Activated naive CD4-positive, alpha-beta T cell treated with anti-CD3 and anti-CD28 coated beads for 36 hours (primary cell): ENCODE measurements at places on chromosomes 5 and 9.

- no peak for DNase-seq
These were observed 2.1 kb downstream of the ARHGEF37 start for GRCh38 chr5:149583394-149583793.

DNA sequence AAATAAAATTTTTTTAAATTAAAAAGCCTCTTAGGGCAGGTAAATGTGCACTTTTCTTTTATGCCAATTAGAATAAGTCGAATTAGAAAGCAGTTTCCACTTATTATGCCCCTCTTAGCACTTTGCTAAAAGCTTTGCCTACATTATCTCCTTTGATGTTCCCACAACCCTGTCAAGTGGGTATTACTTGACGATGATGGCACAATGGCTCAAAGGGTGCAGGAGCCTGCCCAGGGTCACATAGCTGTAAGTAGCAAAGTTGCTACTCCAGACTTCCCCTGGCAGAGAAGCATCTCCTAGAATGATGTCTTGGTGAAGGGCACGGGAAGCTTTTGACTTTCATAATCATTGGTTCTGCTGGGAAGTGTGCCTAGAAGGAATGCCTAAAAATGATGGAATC, 18.4 kb upstream of the IQGAP2 start:
- peak; percentile 30 for DNase-seq

DNA sequence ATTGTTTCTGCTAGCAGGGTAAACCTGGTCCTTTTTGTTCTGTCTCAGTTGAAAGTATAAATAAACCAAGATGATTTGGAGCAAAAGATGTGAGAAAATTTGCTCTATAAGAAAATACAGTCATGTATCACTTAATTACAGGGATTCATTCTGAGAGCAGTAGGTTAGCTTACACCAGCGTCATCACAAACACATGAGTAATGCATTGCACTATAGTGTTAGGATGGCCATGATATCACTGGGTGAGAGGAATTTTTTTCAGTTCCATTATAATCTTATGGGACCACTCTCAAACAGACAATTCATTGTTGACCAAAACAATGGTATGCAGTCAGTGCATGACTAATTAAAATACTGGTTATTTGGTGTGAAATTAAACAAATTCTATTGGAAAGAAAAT, 430.9 kb downstream of the CHSY3 start:
- DNase-seq: no peak

GRCh38 chr9:137458194-137459151, 661 bp downstream of the NSMF start:
- no peak for DNase-seq

- DNase-seq: no peak
These were observed 40.7 kb downstream of the WNK2 start for GRCh38 chr9:93224591-93224990.

DNA sequence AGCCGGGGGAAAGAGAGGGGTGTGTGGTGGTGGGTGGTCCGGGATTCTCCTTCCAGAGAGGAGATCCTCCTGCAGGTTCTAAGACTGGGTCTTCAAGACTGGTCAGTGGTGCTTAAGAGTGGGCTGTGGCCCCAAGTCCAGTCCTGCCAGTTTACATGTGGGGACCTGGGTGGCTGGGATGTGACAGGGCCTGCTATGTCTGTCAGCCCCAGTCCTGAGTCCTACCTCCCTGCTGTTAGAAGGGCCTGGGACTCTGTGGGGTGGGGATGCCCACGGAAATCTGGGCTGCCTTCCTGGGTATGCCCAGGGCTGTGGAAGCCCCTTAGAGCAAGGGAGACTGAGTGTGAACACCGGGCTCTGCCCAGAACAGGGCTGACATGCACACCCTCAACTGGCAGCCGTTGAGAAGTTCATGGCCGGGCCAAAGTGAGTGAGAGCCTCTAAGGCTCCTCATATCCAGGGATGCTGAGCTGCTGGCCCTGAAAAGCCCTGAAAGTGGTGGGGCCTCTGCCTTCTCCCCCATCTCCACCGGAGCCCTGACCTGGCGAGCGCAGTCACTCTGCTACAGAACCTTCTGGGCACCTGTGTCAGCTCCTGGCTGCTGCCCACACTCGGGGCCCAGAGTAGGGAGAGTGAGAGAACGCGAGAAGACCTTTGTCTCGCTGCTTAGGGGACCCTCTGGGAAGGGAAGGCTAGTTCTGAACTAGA, 1.7 kb downstream of the PHF2 start:
- no peak for DNase-seq

DNA sequence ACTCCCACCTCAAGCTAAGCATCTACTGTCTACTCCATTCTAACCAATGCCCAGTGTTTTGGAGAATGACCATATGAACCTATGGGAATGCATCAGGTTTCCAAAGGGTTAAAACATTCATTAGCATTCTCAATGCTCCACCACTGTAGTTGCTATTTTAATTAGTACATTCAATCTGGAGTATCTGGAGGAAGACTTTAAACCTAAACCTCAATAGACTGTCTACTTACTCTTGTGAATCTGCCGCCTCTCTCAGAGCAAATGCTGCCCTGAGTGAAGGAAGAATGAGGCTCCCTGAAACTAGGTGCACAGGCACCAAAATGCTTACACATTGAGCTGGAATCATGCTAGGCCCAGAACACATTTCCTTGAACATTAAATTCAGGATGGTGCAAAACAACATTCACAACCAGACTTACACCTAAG, 2.0 kb downstream of the ENC1 start:
- DNase-seq: no peak

DNA sequence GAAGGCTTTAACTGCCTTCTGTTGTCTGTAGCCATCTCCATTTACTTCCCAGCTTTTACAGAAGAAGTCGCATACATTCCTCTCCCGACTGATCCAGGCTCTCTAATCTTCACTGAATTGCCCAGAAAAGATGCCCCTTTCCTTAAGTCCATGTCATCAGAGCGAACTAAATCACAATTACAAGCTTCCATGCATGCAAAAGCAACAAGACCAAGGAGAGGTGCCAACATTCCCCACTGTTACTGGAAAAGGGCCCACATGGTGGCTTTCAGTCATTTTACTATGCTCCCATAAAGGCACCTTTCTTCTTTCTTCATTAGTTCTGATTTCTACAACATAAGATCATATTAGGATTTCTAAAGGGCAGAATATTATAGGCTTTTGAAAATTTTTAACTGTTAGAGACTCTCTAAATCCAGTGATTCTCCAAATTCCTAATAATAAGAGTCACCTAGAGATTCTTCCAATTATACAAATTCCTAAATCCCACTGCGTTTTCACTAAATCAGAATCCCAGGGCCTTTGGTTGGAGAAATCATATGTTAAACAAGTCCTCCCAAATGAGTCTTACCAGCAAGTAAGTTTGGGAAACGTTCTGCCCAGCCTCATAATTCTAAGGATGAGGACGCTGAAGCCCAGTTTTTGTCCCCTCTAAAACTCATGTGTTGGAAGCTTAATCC, 17.0 kb upstream of the ZFR start:
- DNase-seq: no peak

GRCh38 chr9:105994970-105995369, 300.6 kb downstream of the TMEM38B start:
- peak; percentile 4 for DNase-seq

DNA sequence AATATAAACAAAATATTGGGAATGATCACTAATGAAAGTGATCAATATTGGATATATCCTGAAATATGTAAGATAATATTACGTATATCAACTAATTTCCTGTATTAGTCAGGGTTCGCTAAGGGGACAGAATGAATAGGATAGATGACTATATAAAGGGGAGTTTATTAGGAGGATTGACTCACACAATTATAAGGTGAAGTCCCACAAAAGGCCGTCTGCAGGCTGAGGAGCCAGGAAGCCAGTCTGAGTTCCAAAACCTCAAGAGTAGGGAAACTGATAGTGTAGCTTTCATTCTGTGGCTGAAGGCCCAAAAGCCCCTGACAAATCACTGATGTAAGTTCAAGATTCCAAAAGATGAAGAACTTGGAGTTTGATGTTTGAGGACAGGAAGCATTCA, 561.1 kb downstream of the PRDM9 start:
- DNase-seq: no peak

- DNase-seq: peak; percentile 2
These were observed 12.8 kb downstream of the PDLIM4 start for GRCh38 chr5:132270335-132270665.

- DNase-seq: no peak
These were observed 172.8 kb upstream of the PLCXD3 start for GRCh38 chr5:41683181-41683580.

DNA sequence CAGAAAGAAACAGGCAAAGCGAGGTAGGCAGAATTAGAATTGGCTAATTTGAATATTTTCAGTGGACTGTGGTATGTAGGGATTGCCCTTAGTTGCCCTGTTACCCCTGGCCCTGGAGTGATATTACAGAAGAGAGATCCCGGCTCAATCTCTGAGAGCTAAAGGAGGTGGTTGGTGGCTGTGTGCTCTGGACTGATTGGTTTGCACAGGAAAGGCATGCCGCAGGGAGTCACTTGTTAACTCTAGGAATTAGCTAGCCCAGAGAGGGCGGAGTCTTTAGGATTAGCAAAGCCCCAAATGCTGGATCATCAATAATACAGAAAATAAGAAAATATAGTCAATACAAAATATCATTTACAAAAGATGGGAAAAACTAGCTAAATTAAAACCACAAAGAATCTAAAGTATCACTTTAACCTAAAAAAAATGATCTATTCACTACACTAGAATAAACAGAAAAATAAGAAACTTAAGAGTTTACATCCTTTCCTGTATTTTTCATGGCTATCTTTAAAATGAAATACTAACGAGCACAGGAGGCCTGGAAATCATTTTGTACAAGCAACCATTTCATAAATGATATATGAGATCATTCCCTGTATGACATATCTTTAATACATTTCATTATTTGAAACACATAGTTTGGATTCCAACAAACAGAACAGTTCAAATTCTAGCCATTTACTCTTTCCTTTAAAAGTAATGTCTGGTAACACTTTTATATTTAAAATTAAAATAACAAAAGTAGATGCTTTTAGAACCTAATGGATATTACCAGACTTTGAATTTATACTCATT, 71.1 kb downstream of the GNAQ start:
- DNase-seq: no peak

GRCh38 chr9:90841615-90842014, 40.0 kb downstream of the SYK start:
- DNase-seq: no peak

GRCh38 chr5:158819095-158819494, 280.6 kb downstream of the EBF1 start:
- DNase-seq: no peak

DNA sequence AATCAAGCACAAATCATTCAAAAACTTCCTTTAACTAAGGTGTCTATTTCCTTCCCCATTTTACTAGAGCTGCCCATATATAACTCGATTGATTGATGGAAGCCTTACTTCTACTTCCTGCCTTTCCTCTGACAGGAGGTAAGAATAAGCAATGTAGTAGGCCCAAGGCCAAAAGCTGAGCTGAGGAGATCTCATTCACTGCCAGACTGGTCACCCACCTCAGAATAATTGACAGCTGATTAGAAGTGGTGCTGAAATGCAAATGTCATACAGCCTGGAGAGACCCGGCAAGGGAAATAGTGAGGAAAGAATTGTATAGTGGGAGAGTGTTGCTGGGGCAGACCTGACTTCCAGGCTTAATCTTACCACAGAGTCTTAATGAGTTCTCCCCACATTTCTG, 239.9 kb downstream of the SAXO1 start:
- no peak for DNase-seq

- DNase-seq: no peak
These were observed 7.1 kb upstream of the RARS1 start for GRCh38 chr5:168479166-168479565.

- DNase-seq: no peak
These were observed 276.3 kb downstream of the EPB41L4A start for GRCh38 chr5:112142769-112143270.

GRCh38 chr9:81573415-81574321, 115.7 kb downstream of the TLE1 start:
- DNase-seq: no peak

GRCh38 chr5:38994324-38994927, 79.8 kb downstream of the RICTOR start:
- DNase-seq: peak; percentile 55

DNA sequence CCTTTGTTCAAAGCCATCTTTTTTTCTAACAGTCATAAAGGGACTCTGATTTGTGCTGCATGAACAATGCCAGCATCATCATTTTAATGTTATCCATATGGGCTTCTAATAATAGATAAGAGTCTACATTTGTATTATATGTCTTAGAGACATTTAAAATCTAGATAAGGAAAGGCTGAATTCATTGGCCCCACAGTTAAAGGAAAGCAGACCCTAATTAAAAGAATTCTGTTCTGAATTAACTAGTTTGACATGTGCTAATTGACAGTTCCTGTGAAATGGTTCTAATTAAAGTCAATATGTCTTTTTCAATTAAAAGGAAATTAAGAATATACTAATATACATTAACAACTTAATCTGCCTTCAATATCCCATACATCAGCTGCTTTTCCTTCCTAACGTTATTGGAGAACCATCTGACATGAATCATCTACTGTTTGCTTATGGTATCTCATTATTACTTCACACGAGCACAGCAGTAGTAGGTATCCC, 104.7 kb downstream of the NR2F1-AS1 start:
- DNase-seq: no peak
